Left cardiac atrium (tissue), 4 donors: ENCODE measurements at places on chromosomes 1 and 21. TPM values are rescaled to one million over a fixed set of nuclear protein-coding genes. Genes with fewer than 3 reads are reported as not detected.

The SFN gene
- total RNA-seq = 0.18 TPM

The FNBP1L gene
- total RNA-seq = 18.0 TPM

The LCE2A gene
- total RNA-seq = not detected

DNA sequence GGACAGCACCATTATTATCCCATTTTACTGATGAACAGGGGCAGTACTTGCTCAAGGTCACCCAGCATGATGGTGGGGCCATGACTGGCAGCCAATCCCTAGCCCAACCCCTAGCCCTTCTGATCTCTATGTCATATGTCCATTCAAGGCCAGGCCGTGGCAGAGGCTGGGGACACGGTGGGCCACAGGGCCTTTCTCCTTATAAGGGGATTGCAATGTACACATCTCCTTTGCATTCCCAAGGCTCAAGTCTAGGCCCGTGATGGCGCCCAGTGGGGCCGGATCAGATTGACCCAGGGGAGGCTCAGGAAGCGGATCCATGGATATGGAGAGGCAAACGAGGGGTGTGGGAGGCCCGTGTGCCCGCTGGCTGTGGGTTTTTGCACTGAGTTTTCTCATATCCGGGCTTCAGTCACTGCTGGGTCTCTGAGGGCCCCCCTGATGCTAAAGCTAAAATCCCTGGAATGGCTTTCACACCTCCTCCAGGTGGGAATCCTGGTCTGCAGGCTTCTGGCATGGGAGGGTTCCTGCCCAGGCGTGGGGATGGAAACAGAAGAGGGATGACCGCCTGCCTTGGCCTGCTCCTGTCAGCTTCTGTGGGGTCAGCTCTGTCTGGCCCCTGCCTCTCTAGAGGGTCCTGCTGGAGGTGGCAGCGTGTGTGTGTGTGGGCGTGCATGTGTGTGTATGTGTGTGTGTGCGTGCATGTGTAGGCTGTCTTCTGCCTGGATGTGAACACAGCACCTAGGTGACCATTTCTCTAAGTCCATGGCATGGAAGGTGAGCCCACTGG lies 2.1 kb downstream of the MYOM3 start:
- no peak for DNase-seq

GRCh38 chr1:205915354-205915990 lies 27.8 kb downstream of the SLC26A9 start:
- DNase-seq = no peak

DNA sequence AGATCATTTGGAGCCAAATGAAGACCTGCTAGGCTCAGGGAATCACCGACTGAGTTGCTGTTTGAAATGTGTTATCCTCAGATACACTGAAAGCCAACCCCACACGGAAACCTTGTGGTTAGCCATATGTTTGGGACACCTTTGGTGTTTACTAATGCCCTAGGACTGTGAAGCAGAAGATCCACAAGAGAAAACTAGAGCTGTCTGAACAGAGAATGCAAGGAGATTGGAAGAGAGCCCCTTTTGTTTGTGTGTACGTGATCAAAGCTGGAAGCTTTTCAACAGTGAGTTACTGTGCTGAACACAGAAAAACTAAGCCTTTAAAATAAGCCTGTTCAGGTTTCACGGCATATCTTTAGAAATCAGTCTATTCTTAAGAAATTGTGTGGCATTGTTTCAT lies 908.2 kb upstream of the ADGRL2 start:
- DNase-seq = no peak

GRCh38 chr1:224640018-224640417 lies 23.9 kb downstream of the CNIH3 start:
- no peak for DNase-seq

DNA sequence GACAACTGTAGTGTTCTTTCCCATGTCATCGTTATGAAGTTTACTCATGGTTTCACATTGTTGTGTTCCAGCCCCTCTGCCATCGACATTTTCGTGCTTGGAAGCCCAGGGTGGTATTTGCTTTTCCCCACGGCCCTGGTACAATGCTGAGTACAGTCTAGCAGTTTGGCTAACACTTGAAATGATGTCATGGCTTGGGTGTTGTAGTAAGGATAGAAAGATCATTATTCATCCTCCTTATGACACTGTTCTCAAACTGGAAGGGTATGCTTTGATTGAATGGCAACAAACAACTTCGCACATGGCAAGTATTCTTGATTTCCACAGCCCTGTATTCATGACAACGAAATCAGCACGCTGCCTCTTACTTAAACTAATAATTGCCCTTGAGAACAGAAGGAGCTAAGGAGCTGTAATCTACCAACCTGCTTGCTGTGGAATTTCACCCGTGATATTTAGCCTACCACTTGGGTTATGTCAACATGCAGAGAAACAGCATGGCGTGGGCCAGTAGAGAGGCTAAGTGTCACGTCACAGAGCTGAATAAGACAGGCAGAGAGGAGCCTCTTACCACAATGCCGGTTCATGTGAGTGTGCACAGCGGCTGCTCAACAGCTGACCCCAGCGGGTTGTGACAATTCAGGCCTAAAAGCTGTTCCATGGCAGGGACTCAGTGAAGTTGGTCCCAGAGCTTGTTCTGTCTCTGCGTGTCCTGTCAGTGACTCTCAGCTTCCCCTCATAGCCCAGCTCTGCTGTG lies 73.9 kb downstream of the KCNJ6 start:
- no peak for DNase-seq
